Cortex of kidney (tissue), 1 donor: ENCODE measurements at places on chromosomes 6 and 20.

- DNase-seq: no peak
Measured at GRCh38 chr6:27507041-27507956, 34.4 kb upstream of the ZNF184 start.

GRCh38 chr6:162056061-162056460 is 671.5 kb downstream of the PRKN start:
- DNase-seq: no peak

DNA sequence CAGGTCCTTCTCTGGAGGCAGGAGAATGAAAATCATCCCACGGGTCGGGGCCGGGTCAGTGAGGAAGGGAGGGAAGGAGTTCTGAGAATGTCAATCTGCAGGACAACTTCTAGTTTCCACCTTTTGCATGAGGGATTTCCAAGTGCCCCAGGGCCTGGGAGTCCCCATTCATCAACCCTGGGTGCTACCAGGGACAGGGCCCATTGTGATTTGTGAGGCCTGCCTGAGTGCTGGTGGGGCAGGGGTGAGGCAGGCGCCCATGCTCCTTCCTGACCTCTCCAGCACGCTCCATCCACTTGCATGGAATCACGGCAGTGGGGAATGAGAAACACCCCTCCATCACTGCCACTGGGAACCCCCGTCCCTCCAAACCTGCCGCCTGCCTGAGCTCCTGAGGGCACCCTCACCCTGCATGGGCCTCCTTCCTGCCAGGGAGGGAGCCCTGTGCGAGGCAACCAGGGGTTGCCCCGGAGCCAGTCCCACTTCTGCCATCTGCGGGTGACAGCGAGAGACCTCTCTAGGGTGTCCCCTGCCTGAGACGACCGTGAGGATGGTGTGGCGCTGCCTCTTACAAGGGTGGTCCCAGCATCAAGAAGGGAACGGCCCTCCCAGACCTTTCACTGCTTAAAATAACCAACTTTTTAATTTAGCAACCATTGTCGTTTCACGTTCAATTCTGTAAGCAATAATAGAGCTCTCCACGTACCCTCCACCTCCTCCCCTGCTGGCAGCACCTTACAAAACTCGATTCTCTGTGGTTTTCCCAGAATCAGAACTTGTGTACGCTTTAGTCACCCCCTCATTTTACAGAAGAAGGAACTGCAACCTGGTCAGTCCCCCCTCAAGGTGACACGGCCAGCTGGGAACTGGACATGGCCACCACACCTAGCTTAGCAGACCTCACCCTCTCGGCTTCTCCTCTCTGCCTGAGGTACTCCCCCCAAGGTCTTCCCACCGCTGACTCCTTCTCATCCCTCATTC is 28.6 kb downstream of the PMEPA1 start:
- DNase-seq: no peak

DNA sequence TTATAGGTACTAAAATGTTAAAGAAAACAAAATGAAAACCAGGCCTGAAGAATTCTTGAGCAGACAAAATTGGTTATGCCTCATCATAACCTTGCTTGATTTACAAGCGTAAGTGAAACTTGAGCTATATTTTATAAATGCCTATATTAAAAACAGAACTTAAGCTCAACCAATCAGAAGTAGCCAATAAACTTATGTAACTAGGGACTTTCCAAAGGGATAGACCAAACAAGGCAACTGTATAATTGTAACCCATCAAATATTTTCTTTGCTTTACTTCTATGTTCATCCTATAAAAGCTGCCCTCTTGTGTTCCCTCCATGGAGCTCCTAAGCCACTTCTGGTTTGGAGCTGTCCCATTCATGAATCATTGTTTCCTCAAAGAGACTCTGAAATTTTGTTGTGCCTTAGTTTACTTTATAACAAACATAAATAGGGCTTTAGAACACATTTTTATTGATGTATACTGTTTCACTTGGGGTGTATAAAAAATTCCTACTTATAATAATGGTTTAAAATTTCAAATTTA is 101.6 kb upstream of the CARMIL1 start:
- DNase-seq: no peak

- DNase-seq: no peak
Measured at GRCh38 chr20:4490606-4491280, 231.0 kb upstream of the PRND start.

GRCh38 chr6:16238057-16238962 is at the start of gene GMPR:
Gene GMPR (plus strand): TSS chr6:16238587. CDS start chr6:16238694, 107 bp downstream.
- peak; percentile 9 for DNase-seq

- no peak for DNase-seq
Measured at GRCh38 chr20:20897922-20898321, 185.5 kb upstream of the RALGAPA2 start.

DNA sequence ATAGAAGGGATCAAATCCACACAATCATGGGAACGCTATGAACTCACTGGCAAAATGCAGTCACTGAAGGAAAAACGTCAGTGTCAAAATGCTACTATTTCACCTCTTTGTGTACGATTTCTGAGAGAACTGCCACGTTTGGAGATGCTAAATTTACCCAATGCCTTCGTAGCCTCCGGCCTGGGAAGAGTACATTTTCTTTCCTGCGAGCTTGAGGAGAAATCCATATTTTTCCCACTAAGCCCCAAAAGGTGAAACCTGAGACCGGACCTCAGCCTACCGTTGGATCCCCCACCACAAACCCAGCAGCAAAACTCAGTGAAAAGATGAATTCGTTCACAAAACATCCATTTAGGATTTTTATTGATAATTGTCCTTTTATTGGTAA is 131.7 kb downstream of the GPX5 start:
- no peak for DNase-seq

- DNase-seq: no peak
Measured at GRCh38 chr6:30720738-30721197, 616 bp downstream of the TUBB start.

- DNase-seq: no peak
Measured at GRCh38 chr6:51570168-51570921, 517.1 kb downstream of the PKHD1 start.

- DNase-seq: no peak
Measured at GRCh38 chr20:57122536-57123489, 143.6 kb downstream of the BMP7 start.

DNA sequence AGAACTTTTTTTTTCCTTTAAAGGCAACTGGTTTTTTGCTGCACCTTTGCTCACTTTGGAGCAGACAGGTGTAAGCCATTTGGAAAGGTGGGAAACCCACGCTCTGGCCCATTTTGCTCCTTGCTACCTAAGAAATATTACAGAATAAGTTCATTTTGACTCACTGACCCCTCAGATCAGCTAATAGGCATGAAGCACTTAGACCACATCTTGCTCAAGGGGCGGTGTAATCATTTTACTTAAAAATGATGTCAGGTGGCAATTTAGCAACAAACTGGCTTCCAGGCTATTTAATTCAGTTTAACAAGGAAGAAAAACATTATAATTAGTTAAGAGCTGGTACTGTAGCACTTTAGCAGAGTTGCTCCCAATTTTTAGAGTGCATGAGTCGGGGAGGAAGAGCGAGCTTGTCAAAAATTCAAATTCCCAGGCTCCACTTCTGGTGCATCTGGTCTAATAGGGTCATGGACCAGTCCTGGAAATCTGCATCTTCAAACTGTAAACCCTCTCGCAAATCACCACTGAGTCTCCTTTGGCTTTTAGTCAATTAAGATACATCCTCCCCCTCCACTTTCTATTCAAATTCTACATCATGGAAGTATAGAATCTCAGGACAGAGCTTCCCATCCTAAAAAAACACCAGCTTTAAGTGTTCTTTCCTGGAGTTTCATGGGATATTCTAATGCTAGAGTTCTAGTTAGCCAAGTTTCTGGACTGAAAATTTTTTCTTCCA is 38.2 kb downstream of the JAG1 start:
- no peak for DNase-seq

- DNase-seq: no peak
Measured at GRCh38 chr6:157571950-157572349, 191.0 kb downstream of the ZDHHC14 start.

- no peak for DNase-seq
Measured at GRCh38 chr6:102798636-102799035, 1405.1 kb downstream of the GRIK2 start.

DNA sequence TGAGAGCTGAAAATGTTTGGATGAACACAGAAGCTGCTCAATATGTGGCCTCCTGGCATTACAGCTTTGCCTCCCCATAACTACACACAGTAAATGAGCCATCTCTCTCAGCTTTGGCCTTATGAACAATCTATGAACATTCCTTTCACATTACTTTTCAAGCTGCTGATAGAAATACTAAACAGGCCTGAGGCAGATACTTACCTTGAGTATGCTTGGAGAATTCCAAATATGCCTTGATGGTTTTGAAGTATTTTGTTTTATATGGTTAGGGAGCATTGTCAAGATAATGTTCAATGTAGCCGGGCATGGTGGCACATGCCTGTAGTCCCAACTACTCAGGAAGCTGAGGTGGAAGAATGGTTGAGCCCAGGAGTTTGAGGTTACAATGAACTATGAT is 104.5 kb downstream of the CD24 start:
- DNase-seq: no peak

DNA sequence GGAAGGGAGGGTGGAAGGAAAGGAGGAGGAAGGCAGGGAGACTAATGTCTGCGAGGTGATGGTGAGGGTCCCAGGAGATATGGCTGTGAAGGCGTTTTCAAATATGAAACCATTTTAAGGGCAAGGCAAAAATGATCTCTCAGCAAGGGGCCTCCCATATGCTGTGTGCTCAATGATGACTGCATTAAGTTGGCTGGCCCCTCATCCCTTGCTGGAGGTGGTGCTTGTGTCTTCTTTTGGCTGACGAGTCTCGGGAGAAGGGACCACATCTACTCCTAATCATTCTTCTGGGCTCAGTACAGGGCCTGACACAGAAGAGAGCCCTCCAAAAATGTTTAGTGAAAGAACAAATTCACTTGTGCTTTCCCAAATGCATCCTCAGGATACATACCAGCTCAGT is 23.0 kb upstream of the MRPS18A start:
- no peak for DNase-seq

DNA sequence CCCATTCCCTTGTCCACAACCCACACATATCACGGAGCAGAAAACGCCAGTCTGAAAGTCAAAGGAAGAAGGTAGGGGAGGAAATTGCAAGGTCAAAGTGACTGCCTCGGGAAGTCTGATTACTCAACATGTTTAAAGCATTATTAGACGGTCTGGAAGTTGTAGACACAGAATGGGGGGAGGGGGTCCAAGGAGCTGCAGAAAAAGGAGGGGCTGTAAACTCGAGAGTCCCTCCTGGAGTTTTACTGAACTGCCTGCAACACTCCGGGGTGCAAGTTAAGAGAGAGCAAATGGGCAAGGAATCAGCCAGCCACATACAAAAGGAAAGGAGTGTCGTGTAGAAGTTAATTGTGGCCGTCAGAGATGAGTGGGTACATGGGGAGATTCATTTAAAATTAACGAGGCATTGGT is 417.7 kb upstream of the JARID2 start:
- DNase-seq: no peak

GRCh38 chr6:34465531-34466241 is at the start of gene PACSIN1:
Gene PACSIN1 (plus strand): TSS chr6:34466076. CDS start chr6:34526306, 60,230 bp downstream.
- DNase-seq: no peak

- no peak for DNase-seq
Measured at GRCh38 chr6:157954150-157955117, 27.2 kb upstream of the SYNJ2 start.

GRCh38 chr6:158500016-158500735 is 59.7 kb upstream of the TMEM181 start:
- no peak for DNase-seq

DNA sequence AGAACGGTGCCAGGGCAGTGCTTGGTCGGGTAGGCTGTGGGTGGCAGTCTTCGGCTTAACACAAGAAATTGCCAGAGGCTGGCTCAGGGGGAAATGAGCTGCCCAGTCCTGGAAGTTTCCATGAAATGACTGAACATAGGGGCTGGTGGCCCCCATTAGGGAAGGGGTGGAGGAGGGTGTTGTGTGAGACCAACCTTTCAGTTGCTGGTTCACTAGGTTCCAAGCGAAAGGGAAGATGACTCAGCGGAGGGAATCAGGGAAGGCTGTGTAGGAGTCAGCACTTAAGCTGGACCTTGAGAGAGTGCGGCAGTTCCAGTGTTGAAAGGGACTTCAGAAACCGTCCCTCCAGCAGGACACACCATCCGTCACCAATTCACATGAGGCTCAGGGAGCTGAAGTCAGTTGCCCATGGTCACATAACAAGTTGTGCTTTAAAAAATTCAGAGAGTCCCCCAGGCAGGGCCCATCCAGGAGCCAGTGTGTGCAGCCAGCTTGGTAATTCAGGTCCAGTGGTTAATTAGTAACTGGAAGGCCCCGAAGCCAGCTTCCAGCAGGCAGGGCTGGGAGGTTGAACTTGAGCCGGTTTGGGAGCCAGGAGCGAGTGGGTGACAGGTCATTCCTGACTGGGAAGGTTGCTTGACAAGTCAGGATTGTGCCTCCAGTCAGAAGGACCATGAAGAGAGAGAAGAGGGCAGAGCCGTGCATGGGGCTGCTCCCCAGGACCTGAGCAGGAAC is at the start of gene SGK2:
SGK2 (plus strand) TSS at position 616 of the 735 bp plus-strand sequence. CDS start 7,469 bp downstream, outside the sequence.
- no peak for DNase-seq

- no peak for DNase-seq
Measured at GRCh38 chr6:30102414-30102969, 10.4 kb downstream of the TRIM31 start.

GRCh38 chr6:117985916-117986315 is 78.9 kb downstream of the SLC35F1 start:
- DNase-seq: no peak

- DNase-seq: no peak
Measured at GRCh38 chr6:133594652-133595110, 294.2 kb upstream of the TCF21 start.
